Activated B cell treated with CpG ODN at 0.5 μM for 24 hours (primary cell): ENCODE measurements at places on chromosomes 3 and 15. TPM values are rescaled to one million over a fixed set of nuclear protein-coding genes. Genes with fewer than 3 reads are reported as not detected.

Gene HGD
- total RNA-seq: 0.78 and 1.0 TPM in 2 replicates

Gene RBPMS2
- 0.91 and 0.93 TPM in 2 replicates for total RNA-seq

Gene ELL3
- total RNA-seq: 95.5 and 108 TPM in 2 replicates

Gene ZNF385D
- not detected in 2 replicates for total RNA-seq

Gene RTP1
- total RNA-seq: not detected in 2 replicates

Gene SOX14
- total RNA-seq: not detected in 2 replicates

Gene CDC25A
- total RNA-seq: 1.7 and 1.8 TPM in 2 replicates

Gene C2CD4A
- not detected in 2 replicates for total RNA-seq

Gene OCA2
- not detected in 2 replicates for total RNA-seq
